ENCODE measurements at places on chromosomes 13 and 19.

GRCh38 chr13:113562085-113562749, 22.3 kb upstream of the TFDP1 start:
- DNase-seq: peak; percentile 42

- DNase-seq: peak; percentile 89
These were observed 499 bp downstream of the LSM7 start for GRCh38 chr19:2327773-2328400.

DNA sequence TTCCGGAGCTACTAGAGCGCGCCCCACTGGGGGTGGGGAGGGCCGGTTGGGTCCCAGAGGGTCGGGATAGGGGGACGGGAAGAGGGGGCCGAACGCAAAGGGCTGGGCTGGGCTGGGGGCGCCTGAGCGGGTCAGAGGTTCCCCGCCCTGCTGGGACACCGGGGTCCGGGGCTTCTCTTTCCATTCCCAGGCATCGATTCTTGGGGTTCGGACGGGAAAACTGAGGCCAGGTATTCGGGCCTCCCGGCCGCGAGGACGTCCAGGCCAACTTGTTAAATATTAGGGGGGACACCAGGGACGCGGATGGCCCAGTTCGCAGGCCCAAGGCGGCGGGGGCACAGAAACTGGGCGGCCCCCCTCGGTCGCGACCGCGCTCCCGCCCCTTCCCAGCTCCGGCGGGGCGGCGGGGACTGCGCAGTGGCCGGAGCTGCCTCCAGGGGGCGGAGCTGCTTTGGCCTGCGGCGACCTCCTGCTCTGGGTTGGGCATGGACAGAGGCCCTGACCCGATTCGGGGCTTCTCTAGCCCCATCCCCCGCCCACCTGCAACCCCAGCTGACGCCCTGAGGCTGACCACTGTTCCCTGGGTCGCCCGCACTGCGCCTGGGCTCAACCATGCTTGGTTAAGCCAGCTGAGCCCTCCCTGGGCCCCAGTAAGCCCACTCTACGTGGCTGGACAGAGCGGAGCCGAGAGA, 1.2 kb upstream of the KLF16 start:
- peak; percentile 68 for DNase-seq

DNA sequence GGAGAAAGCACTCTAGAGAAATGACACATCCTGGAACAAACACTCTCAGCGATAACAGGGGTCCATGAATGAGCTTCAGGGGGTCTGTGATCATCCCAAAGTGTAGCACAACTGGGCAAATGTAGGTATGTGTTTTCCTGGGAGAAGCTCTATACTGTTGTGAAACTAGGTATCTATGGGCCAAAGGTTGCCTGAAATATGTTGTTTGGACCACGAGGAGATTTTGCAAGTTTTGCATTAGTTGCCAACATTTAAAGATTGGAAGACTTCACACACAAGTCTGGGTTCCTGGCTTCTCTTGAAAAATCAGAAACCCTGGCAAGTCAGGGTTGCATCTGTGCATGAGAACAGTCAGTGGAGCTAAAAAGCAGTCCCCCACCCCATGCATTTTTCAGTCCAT, 26.7 kb upstream of the POU2F2 start:
- DNase-seq: no peak

GRCh38 chr13:74090397-74090796, 43.8 kb downstream of the KLF12 start:
- peak; percentile 2 for DNase-seq

DNA sequence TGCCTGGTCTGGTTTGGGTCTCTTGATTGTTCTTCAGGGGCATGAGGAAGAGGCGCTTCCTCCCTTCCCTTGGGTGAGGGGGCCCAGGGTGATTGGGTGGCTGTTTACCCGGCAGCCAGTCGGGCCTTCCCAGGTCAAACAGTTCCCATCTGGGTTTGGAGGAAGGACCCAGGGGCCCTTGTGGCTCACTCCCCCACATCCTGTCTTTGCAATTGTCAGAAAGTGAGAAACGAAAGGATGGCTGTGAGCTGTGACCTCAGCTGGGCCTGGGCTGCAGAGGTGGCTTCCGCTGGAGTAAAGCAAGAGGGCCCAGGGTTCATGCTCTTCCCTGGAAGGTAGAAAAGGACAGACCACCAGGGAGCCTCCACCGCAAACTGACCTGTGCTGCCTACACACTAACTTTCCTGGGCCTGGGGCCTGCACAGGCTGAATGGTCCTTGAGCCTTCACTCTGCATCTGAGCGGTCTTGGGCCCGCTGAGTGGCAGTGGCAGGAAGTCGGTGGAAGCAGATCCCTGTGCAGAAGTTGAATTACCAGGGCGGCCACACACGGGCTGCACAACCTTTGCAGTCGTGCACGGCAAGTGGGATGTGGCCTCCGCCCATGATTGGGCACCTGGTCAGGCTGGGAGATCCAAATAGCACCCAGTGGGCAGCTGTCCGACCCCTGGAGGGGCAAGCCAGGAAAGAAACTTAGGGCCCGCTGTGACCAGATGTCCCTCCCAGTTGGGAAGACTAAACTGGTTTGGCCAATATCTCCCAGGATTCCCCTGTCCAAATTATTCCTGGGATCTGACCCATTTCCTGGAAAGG, 5.3 kb upstream of the CD79A start:
- DNase-seq: peak; percentile 87

DNA sequence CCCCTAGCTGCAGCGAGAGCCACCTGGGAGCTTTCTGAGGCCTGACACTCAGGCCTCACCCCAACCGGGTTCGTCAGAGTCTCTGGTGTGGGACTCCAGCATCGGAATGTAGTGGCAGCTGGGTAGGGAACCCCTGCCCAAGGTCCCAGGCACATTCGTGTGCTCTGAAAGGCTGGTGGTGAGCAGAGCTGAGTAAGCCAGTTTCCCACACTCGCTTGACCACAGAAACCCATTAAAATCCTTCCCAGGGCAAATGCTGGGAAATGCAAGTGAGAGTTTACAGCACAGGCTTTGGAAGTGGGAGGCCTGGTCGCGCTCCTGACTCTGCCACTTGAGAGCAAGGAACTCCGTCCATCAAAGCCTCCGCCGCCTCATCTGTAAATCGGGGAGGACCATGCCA, 4.2 kb downstream of the TRAPPC6A start:
- no peak for DNase-seq

- DNase-seq: no peak
These were observed 1118.5 kb downstream of the PCDH9 start for GRCh38 chr13:66111628-66112027.

GRCh38 chr19:35379992-35380391, 9.1 kb downstream of the GPR42 start:
- DNase-seq: no peak

DNA sequence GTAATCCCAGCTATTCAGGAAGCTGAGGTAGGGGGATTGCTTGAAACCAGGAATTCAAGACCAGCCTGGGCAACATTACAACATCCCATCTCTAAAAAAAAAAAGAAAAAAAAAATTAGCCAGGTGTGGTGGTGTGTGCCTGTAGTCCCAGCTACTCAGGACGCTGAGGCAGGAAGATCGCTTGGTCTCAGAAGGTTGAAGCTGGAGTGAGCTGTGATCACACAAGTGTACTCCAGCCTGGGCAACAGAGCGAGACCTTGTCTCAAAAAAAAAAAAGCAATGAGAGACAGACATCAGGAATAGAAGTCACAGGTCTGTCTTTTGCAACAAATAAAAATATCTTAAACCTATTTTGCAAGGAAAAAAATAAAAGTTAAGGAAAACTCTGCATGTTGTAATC, 23.3 kb downstream of the TMEM38A start:
- no peak for DNase-seq

- peak; percentile 54 for DNase-seq
These were observed 170.3 kb downstream of the PTPRS start for GRCh38 chr19:5170329-5170745.

- DNase-seq: no peak
These were observed 59.7 kb upstream of the TMTC4 start for GRCh38 chr13:100734194-100734720.

GRCh38 chr13:100789968-100790367, 115.4 kb upstream of the TMTC4 start:
- DNase-seq: peak; percentile 40

- DNase-seq: no peak
These were observed 858.4 kb downstream of the SLITRK6 start for GRCh38 chr13:84940798-84941197.

GRCh38 chr13:33110713-33111413, 94.6 kb downstream of the KL start:
- no peak for DNase-seq

DNA sequence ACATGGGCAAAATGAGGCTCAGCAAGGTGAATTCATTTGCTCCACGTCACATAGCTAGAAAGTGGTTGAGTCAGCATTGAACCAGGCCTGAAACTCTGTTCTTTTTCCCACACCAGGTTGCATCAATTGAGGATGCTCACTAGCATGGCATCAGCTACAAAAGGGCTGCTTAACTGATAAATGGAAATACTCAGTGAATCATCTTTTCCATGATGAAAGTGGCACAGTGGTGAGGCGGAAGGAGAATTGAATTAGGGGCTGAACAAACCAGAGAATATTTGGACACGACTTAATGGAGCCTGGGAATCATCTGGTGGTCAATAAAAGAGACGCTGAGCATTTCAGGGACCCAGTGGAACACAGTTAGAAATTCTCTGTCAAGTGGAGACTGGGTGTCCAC, 320.1 kb upstream of the MAB21L1 start:
- no peak for DNase-seq

DNA sequence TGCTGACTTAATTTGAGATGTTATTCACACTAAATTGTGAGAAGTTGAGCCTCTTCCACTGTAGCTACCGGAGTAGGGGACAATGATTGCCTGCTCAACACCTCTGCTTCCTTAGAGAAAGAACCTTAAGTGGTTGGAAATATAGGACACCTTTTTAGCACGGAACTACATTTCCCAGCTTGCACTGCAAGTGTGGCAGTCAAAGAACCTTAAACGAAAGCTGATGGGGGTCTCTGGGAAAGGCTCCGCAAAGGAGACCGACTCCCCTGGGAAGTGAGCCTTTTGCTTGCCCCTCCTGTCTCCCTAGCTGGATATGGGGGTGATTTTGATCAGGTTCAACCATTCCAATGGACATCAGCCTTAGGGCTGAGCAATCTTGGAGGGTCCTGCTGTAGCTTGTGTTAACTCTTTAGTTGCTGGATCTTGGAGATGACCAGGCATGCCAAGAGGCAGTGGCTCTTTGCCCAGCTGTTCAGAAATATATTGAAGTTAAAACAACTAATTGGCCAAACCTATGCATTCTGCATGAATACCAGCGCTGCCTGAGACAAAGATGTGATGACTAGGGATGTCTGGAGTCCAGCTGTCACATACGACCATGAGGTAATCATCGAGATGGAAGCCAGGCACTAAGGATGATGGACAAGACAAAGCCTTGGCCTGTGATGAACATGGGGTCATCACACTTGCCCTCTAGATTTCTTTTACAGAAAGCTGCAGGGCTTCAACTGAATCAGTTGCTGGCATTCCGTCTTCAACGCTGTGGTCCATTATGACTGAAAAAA, 286.5 kb downstream of the FOXO1 start:
- DNase-seq: no peak

DNA sequence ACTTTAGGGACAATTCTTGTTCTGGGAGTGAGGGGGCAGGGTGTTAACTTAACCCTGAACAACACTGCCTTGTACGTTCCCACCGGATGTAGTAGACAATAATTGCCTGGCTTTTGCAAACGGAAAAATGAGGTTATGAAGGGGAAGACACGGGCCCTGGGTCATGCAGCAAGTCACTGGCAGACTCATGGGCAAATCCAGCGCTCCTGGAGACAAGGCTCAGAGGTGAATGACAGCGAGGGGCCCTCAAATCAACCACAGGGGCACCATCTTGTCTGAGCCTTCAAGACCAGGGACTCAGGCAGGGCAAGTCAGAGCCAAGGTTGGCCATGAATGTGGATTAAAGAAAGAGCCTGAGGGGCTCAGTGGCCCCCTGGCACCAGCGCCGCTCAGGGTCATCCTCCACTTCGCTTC, 2.8 kb downstream of the RASA3 start:
- no peak for DNase-seq

- DNase-seq: no peak
These were observed 29.5 kb downstream of the UPF1 start for GRCh38 chr19:18861235-18861634.

- no peak for DNase-seq
These were observed 16.8 kb downstream of the MPND start for GRCh38 chr19:4360081-4360569.

- peak; percentile 50 for DNase-seq
These were observed 15.5 kb downstream of the PTGER1 start for GRCh38 chr19:14459703-14460102.

DNA sequence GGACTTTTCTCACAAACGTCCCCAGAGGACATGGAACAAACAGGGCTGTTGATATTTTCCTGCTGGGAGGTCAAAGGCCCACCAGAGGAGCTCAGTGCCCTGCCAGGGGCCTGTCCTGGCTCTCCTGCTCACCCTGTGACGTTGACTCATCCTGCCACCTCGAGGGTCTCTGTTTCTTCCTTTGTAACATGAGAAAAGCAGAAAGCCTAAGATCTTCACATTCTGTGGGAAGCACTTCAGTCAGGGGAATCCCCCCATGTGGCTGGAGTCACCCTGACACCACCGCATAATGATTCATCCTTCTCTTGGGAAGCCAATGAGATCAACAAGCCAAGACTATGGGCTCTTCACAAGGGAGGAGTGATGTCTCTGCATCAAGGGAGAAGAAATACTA, 147.9 kb downstream of the KATNAL1 start:
- peak; percentile 80 for DNase-seq

GRCh38 chr19:19268453-19269385, 4.4 kb downstream of the TM6SF2 start:
- no peak for DNase-seq

- DNase-seq: no peak
These were observed 4.1 kb downstream of the CCDC169 start for GRCh38 chr13:36293497-36293896.

- DNase-seq: peak; percentile 27
These were observed 61.3 kb downstream of the CELF5 start for GRCh38 chr19:3285647-3286176.

- no peak for DNase-seq
These were observed 65.2 kb downstream of the SOX1 start for GRCh38 chr13:112132142-112132541.

DNA sequence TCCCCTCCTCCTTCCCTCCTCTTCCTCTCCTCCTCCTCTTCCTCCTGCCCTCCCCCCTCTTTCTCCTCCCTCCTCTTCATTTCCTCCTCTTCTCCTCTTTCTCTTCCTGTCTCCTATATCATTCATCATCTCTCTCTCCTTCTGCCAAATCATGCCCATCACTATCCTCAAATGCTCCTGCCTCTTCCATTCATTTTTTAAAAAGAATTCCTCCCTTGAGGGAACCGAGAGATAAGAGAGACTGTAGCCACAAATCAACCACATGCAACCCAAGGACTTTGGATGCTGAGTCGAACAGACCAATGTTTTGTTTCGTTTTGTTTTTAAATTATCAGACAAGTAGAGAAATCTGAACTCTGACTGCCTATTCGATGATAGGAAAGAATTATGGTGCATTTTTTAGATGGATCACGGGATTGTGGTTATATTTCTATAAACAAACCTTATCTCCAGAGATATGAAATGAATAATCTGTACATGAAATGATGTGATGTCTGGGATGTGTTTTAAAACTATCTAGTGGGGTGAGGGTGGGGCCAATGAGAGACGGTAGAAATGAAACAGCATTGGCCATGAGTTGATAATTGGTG, 9.5 kb upstream of the ZNF541 start:
- DNase-seq: no peak
